ENCODE measurements at places on chromosomes 4 and X.

- DNase-seq, result no peak
Measured at GRCh38 chr4:74659576-74660411, 134.5 kb downstream of the BTC start.

- no peak for DNase-seq
Measured at GRCh38 chr4:54254116-54254914, 25.2 kb downstream of the PDGFRA start.

GRCh38 chr4:2930758-2931511 lies 32.3 kb downstream of the NOP14 start:
- DNase-seq, result no peak

GRCh38 chr4:32472918-32473317 lies 1752.7 kb downstream of the PCDH7 start:
- DNase-seq, result no peak

- DNase-seq, result no peak
Measured at GRCh38 chr4:126354784-126355183, 1040.0 kb downstream of the FAT4 start.

DNA sequence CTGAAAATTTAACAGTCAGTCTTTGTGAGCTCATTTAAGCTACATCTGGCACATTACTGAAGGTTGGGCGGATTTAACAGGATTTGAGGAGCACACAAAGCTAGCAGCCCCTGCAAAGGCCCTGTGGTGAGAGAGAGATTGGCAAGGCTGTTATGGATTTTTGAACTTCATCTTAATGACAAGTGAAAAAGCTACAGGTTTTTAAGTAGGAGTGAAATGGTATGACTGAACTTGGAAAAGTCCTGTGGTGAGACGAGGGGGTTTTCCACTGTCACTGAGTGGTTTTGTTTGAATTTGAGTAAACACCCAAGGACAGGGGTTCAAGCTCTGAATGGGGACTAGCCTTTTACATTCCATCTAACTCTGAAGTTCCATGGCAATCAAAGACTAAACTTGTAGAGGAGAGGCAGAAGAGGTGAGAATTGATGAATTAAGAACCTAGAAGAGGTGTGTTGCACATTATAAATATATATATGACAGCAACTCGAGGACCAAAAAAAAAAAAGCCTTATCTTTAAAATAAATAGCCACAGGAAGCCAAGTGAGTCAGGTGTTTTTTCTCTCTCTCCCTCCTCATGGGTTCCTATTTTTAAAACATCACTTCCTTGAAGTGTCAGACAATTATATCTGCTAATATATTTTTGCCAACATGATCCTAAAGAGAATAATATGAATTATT lies 47.8 kb upstream of the CLNK start:
- no peak for DNase-seq

DNA sequence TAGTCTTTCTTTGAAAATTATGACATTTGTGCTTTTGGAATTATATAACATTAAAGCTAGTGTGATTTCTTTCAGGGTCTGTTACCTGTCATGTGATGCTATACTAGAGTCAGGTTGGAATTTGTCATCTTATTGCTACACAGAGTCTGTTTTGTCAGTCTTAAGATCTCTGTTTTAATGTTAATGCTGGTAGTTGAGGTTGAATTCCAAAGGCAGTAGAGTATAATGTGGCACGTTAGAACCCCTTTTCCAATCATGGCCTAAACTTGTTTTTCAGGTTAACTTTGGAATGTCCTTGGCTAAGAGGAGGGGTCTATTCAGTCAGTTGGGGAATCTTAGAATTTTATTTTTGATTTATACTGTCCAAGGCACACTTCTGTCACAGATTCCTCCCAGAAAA lies 258.5 kb downstream of the PABPC4L start:
- DNase-seq, result no peak

All from stimulated activated CD4-positive, alpha-beta T cell treated with anti-CD3 and anti-CD28 coated beads, Interleukin-12 subunit alpha, Interleukin-12 subunit beta, amount 100 ng/mL, for 24 hours (primary cell).